ENCODE measurements at places on chromosomes 5 and 9.

DNA sequence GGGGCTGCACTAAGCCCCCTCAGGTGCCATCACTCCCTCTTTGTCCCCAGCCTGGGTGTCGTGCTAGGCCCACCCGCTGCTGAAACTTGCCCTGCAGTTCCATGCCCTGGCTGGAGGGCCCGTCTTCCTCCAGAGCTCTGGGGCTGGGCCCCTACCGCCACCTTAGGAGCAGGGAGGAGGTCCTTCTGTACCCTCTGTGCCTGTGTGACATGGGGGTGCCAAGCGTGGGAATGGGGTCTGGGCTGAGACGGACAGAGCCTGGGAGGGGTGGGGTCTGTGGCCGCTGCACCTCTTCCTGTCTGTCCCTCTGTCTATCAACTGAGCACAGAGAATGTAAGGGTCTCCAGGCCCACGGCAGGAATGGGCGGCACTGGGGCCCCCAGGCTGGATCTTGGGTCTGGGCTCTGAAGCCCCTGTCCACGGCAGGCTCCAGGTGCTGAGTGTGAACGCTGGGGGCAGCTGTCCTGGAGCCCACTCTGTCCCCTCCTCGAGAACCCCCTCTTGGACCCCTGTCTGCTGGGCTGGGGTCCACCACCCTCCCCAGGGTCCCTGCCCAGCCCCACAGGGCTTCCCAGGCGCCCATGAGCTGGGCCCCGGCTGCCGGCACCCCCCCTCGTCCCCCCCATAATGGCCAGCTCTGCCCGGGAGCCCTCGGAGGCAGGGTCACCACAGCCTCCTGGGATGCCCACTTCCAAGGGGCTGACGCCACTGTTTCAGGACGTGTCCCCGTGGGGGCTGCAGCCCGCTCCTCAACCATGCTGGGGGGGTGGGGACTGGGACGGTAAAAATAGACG, 15.8 kb upstream of the NRARP start:
- DNase-seq, result no peak

- no peak for DNase-seq
These were observed 698 bp upstream of the SEC24A start for GRCh38 chr5:134647750-134648424.

- DNase-seq, result no peak
These were observed 560.5 kb upstream of the ADAMTS16 start for GRCh38 chr5:4579679-4580078.

- DNase-seq, result peak; percentile 68
These were observed 78.9 kb downstream of the SEMA4D start for GRCh38 chr9:89418882-89419640.

GRCh38 chr5:10484774-10485141, 43.1 kb downstream of the ROPN1L start:
- no peak for DNase-seq

- no peak for DNase-seq
These were observed 169.2 kb upstream of the SLC30A5 start for GRCh38 chr5:68924481-68925145.

- no peak for DNase-seq
These were observed 125.3 kb upstream of the ABCA1 start for GRCh38 chr9:105053209-105053652.

DNA sequence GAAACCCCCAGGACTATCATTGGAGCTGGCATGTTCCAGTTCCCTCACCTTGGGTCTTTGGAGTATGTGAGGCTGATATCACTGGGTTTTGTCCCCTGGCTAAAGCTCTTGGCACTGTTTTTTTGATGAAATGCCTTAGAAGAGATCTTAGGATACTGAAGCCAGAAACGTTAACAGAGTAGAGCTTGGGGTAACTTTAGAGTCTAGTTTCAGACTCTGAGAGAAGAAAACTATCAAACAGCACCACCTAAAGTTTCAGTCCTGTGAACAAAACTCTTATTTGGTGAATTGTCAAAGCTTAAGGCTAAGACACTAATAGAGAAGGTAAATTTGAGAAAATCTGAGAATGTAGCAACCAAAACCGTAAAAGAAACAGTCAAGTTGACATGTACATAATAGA, 111.7 kb upstream of the PUM3 start:
- DNase-seq, result no peak

GRCh38 chr5:2129568-2130272, 247.0 kb upstream of the IRX4 start:
- DNase-seq, result no peak

DNA sequence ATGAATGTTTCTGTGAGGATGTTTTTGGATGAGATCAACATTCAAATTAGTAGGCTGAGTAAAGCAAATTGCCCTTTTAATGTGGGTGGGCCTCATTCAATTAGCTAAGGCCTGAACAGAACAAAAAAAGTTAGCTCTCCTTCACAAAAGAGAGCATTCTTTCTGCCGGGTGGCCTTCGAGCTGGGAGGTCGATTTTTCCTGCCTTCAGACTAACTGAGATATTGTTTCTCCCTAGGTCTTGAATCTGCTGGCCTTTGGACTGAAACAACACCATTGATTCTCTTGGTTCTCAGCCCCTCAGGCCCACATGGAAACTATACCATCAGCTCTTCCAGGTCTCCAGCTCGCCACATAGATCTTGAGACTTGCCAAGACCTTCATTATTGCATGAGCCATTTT, 29.1 kb upstream of the FREM1 start:
- no peak for DNase-seq

- no peak for DNase-seq
These were observed 57.7 kb downstream of the PDE4D start for GRCh38 chr5:59835800-59836199.

DNA sequence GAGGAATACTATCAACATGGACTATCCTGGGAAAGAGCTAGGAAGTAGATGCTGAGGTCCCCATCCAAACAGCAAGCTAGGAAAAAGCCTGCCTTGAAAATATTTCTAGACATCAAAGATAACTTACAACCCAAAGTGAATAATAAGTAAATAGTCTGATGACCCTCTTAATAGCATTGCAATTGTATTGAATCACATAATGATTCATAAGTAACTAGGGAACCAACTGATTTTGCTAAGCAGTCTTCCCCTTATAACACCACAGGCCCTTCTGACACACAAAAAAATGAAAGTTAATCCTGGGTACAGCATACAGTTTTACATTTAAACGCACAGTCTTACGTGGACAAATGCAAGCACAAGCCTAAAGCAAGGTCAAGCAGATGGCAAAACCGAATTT, 199.3 kb downstream of the RFK start:
- no peak for DNase-seq

DNA sequence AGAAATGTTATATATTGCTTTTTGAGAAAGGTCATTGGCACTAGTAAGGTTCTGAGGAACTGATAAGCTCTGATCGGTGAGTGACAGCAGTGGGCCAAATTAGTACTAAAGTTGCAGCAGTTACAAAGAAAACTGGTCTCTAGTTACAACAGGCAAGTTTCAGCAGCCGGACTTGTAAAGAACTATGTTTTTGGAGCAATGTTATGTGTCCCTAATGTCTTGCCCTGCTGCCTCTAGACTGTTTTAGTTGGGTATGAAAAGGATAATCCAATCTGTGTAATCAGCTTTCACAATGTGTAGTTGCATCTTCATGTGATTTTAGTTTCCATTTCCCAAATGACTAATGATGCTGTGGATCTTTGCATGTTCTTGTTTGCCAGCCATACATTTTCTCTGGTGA, 113.5 kb downstream of the CAMK4 start:
- no peak for DNase-seq

- no peak for DNase-seq
These were observed 27.1 kb upstream of the GAS1 start for GRCh38 chr9:86974421-86974820.

- DNase-seq, result no peak
These were observed 37.1 kb upstream of the KCNMB1 start for GRCh38 chr5:170426149-170426767.

GRCh38 chr9:89455356-89455824, 42.5 kb downstream of the SEMA4D start:
- DNase-seq, result no peak

GRCh38 chr5:133405275-133406034, 206.9 kb downstream of the FSTL4 start:
- no peak for DNase-seq

DNA sequence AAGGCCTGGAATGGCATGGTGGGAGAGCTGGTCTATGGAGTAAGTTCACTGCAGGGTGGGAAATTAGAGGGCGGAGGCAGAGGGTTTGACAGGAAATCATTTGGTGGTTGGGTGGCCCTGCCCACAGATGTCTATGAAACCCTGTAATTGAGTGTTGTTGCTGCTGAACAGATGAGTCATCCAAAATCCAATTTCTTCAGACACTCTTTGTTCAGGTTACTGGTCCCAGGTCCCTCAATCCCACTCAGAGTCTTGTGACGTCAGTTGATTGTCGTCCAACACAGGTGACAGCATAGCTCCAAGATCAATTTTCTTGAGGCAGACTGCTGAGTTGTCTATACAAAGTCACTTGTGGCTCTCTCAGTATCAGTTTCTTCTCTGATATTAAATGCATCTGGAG, 208.6 kb downstream of the GRIA1 start:
- no peak for DNase-seq

- no peak for DNase-seq
These were observed 14.4 kb downstream of the PDE6A start for GRCh38 chr5:149930043-149930748.

GRCh38 chr9:83681490-83681889, 26.3 kb downstream of the UBQLN1 start:
- DNase-seq, result no peak

GRCh38 chr5:135876146-135876545, 19.5 kb downstream of the IL9 start:
- no peak for DNase-seq

DNA sequence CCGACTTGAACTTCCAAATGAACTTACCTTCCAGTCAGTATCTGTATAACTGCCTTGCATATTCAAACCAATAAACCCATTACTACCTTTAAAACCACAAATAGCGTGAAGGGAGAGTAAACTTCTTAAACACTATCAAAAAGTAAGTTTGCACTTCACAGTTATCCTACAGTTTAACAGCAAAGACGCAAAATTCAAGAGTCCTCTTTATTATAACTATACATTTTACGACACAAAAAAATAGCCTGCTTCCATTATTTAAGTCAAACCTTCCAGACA, 1.8 kb downstream of the PTBP3 start:
- DNase-seq, result no peak

- no peak for DNase-seq
These were observed 38.8 kb upstream of the RPL26L1 start for GRCh38 chr5:172920447-172920849.

GRCh38 chr9:121902461-121903135, 190.5 kb downstream of the TTLL11 start:
- DNase-seq, result no peak

DNA sequence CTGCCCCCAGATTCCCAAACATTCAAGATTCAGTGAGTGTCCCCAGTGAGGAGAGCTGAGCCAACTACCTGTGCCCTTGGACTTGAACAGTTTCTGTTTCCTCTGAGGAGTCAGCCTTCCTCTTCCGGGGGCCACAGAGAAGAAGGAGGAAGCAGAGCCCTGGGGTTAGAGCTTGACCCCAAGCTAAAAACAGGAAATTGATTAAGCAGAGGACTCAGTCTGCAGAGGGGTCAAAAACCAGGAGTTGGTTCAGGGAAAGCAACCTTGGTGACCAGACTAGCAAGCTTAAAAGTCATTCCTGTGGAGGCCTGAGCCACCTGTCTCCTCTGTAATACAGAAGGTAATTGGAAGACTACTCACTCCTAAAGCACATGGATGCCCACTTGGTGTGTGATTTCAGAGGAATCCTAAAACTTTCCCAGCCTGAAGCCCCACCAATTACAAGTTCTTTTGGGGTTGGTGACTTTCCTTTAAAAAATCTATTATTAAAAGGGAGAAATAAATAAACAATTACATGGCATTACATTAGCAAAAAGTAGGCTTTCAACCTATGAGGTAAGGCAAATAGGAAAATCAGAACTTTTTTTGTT, 64.2 kb upstream of the SELENOP start:
- DNase-seq, result no peak

GRCh38 chr5:124342027-124342471, 404.4 kb downstream of the ZNF608 start:
- DNase-seq, result no peak

- DNase-seq, result no peak
These were observed 72.7 kb upstream of the FCN2 start for GRCh38 chr9:134807716-134808446.

- no peak for DNase-seq
These were observed 77.3 kb downstream of the NNT start for GRCh38 chr5:43680286-43680685.

DNA sequence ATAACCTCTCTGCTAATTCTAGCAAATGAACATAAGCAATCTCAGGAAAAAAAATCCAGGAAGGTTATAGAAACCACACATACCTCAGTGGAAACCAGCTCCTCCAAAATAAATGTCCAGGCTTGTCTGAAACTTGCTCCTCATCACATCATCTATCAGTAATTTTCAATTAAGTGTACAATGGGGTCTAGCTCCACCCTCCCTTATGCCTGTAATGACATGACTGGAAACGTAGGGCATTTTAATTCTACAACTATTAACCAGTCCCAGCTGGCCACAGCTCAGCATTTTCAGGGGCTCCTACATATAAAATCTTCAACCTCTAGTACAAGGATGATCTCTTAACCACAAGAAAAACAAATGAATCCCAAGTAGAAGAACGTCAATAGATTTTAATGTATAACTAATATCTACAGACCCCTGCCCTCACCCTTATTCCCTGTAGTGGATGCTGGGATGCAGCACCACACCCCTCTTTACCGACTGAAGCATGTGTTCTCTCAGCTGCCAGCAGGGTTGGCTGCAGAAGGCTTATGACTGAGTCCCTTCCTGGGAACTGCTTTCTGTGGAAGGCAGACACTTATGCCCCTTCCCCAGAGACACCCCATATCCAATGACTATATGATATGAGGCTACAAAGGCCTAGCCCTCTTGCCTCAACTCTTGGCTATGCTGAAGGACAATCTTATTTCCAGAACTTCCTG, 6.8 kb downstream of the TSSK1B start:
- no peak for DNase-seq

GRCh38 chr5:141934099-141934844, 10.6 kb downstream of the DELE1 start:
- no peak for DNase-seq

DNA sequence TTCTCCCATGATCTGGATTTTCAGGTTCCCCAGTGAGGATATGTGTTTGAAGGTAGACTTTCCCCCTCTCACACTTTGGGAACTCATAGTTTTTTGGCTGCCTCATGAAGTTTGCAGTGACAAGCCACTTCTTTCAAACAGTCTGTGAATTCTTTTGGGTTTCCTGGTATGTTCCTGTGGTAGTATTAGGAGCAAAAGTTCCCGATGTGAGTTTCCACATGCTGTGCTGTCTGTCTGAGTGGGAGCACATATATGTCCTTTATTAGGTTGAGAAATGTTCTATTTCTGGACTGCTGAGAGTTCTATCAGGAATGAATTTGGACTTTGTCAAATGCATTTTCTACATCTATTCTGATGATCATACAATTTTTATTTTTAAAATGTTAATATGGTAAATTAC, 273.2 kb upstream of the TARS1 start:
- DNase-seq, result no peak

GRCh38 chr9:76414661-76415060, 20.4 kb upstream of the RFK start:
- DNase-seq, result no peak

- DNase-seq, result no peak
These were observed 93.4 kb downstream of the UNC13B start for GRCh38 chr9:35254984-35255857.

GRCh38 chr5:74762599-74762998, 4.3 kb downstream of the GFM2 start:
- no peak for DNase-seq
